ENCODE measurements at places on chromosomes 6 and 20.
A peak's percentile ranks its signal among the peaks of the same experiment; 100 is the strongest.

GRCh38 chr20:53611449-53611894, 17.8 kb upstream of the ZNF217 start:
- DNase-seq = peak; percentile 96

- no peak for DNase-seq
Observed at GRCh38 chr6:54481091-54481490, 172.8 kb downstream of the TINAG start.

- DNase-seq = no peak
Observed at GRCh38 chr6:91719414-91719813, 1132.5 kb upstream of the MAP3K7 start.

- DNase-seq = no peak
Observed at GRCh38 chr6:37799263-37799644, 20.3 kb upstream of the ZFAND3 start.

GRCh38 chr6:111447051-111447450, 36.0 kb downstream of the REV3L start:
- no peak for DNase-seq

DNA sequence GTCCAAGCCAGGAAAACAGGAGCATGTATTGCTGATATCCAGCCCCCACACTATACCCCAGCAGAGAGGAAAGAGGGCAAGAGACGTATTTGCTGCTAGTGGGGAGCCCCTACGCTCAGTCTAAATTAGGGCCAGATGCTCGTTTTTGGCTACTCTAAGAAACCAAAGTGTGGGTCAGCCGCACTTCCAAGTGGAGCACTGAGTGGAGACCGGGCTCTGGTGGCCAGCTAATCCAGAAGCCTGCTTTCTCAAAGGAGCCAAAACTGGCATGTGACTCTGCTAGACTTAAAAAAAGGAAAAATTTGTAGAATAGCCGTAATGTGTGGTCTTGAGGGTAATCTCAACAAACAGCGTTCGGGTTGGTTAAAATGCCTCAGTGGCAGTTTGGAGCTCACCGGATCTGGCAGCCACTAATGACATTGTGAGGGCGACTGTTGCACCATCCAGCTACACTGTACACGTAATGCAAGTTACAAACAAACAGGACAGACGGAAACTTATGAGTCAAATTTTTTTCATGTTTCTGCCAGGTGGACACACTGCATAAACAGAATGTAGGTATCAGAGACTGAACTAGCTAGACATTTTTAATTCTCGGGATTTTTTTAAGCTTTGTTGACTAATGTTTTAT, 230.9 kb downstream of the FOXC1 start:
- DNase-seq = no peak

- no peak for DNase-seq
Observed at GRCh38 chr20:45827030-45827652, at the start of gene TNNC2. TNNC2 (minus strand) TSS chr20:45827312; CDS start chr20:45827248, 64 bp downstream.

- DNase-seq = no peak
Observed at GRCh38 chr6:5112066-5112799, 27.1 kb downstream of the PPP1R3G start.

DNA sequence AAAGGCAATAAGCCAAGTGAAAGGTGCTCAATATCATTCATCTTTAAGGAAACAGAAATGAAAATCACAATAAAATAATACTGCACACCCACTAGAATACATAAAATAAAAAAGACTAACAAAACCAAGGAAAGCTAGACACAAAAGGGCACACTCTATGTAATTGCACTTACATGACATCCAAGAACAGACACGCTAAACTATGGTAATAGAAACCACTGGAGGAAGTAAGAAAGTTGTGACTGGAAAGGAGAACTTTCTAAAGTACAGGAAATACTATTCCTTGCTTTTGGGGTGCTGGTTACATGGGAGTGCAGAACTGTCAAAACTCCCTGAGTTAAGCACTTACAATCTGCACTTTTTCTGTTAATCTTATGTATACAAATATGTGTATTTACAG, 253.7 kb upstream of the RUNX2 start:
- DNase-seq = no peak

DNA sequence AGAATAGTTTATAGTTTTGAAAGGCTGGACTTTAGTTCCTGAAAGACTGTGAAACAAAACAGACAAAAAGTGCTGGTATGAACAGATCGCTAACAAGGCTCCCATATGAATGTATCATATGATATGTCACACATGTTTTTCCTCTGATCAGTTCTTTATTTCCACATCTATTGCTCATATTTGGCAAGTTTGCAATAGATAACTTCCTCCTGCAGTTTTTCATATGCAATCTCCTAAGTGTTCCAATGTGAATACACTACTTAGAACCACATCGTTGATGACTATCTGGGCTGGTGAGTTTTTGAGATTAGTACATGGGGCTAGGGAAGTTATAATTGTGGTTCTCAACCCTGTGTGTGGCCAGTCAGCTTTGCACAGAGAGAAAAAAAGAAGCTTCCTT, 23.1 kb downstream of the CRYBG1 start:
- DNase-seq = peak; percentile 21

- DNase-seq = no peak
Observed at GRCh38 chr6:134757911-134758361, 192.0 kb downstream of the ALDH8A1 start.

DNA sequence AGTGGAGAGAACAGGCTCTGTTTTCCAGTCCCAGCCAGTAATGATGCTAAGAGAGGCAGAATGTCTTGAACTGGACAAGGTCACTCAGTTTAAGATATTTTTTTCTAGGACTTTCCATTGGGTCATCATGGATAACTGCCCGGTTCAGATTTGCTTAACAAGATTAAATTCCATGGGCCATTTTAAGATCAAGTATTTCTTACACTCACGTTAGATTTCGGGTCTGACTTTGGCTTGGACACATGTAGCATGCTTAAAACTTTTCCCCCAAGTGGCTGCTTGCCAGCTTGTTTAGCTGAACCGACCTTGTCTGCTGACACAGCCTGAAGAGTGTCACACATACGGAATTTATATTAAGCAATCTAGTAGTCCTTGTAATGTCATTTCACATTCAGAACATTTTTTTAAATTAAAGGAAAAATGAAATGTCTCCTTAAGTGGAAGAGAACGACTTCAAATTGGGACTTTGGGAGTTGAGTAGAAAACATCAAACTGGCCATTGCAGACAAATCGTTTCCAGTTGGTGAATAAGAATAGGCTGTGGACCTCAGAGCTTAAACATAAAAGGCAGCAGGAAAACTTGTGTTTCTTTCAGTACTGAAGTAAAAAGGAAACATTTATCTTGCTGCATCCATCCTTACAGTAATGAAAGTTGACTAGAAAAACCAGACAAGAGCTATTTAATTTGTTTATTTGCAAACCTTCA, 29.0 kb downstream of the ARMC2 start:
- DNase-seq = peak; percentile 39

DNA sequence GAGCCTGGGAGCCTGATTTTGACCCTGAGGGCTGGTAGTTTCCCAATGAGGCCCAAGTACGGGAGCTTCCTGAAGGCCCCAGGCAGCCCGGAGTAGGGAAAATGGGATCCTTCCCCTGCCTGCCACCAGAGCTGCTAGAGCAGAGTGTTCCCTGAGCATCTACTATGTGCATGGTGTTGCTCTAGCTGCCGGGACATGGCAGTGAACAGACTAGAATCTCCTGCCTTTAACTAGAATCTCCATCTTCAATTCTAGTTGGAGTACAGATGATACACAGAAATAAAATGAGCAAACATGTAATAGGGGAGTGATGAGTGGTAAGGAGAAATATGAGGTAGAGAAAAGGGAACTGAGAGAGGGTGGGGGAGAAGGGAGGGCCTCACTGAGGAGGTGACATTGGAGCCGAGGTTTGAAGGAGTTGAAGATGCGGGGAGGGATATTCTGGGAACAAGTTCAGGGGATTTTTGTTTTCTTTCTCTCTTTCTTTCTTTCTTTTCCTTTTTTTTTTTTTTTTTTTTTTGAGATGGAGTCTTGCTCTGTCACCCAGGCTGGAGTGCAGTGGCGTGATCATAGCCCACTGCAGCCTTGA, 18.5 kb downstream of the VSTM2L start:
- no peak for DNase-seq

DNA sequence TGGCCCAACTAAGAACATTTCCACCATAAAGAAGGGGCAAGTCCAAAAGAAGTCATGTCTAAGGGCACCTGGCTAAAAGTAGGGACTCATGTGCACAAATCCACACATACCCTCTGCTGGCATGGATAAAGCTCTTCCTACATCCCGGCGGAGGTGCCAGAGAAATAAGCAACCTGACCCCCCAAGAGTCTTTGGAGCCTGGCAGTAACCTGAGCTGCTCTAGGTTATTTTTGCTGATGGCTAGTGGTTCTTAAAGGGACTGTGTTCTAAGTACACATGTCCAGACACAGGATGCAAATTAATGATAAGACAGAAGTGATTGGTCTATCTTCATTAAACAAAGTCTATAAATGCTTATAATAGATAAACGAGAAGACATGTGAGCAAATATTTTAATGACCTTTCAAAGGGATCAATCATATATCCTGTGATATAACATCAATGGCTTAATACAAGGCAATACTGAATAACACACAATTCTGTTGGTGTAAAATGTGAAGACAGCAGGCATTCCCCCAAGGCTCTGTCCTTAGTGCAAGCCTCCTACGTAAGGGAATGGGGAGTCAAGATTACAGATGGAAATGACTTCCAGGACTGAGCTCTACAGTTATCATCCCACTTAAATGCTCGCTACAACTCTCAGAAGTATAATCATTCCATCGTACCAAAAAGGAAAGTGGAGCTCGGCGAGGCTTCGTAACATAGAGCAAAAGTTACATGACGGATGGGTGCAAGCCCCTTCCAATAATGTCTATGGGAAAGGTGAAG, 52.5 kb downstream of the HIVEP2 start:
- DNase-seq = no peak

- DNase-seq = peak; percentile 32
Observed at GRCh38 chr20:19628570-19629134, 129.4 kb upstream of the RIN2 start.

DNA sequence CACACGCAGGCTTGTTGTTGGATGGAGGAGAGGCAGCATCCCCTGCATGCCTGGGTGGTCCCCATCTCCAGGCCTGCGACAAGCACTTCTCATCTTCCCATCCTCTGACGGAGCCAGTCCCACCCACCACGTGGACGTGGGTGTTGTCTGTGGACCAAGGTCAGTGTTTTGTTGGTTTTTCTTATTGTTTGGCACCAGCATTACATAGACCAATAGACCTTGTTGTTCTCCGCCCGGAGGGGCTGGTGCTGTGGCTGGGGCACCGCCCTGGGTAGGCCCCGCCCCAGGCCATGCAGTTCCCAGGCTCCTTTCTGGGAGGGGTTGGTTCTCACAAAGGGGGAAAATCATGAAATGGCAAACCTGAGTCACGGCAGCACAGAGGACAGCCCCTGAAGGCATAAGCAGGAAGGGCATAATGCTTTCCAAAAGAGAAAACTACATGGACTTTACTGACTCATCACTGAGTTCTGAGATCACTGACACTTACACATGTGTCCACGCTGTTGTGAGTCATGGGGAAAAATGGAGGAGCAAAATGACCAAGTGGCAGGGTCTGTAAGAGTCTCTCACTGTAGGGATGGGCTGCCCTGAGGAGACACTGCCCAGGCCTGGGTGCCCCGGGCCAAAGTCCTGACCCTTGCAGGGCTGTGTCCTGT, 90.8 kb downstream of the THBS2 start:
- peak; percentile 42 for DNase-seq

DNA sequence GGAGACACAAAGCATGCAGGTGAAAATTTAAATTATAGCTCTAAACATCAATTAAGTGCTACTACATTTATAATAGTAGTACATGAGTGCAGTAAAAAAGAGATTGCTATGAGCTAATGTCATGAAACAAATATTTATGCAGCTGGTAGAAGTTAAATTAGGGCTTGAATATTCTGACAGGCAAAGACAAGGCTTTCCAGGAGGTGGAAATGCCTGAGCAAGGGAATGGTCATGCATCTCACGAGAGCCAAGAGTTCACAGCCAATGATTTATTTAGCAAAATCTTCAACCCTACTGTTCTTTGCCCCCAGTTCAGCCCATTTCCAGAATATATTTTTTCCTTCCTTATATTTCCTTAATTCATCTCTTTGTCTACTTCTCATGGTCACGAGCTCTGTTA, 128.9 kb downstream of the HIVEP2 start:
- DNase-seq = no peak

GRCh38 chr6:51962354-51962753, 125.1 kb downstream of the PKHD1 start:
- no peak for DNase-seq

DNA sequence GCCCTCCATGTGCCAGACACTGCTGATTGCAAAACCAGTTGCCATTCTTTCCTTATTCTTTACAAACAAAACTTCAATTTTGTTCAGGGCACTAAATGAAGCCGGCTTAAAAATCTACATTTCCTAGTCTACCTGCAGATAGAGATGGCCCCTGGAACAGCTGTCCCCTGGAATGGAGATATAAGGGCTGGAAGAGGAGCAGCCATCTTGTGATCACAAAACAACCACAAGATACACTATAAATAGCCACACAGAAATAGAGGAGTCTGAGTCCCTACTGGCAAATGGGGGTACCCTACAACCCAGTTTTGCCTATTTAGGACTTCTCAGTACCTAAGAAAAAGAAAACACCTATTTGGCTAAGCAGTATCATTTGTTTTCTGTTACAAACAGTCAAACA, 115.9 kb upstream of the BEND6 start:
- no peak for DNase-seq

GRCh38 chr6:137452333-137452894, 41.8 kb downstream of the OLIG3 start:
- peak; percentile 8 for DNase-seq

DNA sequence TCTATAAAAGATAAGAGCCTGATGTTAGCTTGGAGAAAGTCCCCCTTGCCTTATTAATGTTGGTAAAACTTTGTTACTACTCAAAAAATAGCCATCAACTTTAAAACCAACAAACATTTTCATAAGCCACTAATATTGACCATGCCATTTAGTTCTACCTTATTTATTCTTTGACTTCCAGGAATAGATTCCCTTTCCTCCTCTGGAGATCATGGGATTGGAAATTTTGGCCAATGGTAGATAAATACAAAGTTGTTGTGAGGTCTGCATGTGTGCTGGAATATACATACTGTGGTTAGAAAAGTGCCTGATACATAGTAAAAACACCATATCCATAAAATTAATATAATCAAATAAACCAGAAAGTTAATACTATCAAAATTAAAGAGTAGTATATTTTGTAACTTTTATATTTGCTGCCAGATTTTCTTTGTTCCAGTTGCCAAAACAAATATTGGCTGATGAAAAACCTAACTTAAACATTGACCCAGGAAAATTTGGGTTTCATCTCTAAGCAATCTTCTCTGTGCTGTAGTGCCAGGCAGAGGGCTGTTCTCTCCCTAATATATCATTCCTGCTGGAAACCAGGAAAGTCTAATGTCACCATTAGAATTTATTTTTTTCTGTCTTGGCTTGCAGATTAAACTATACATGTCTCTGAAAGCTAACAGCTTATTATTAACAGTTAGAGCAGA, 169.1 kb downstream of the NKAIN2 start:
- no peak for DNase-seq

- peak; percentile 47 for DNase-seq
Observed at GRCh38 chr6:130965656-130966055, 97.4 kb downstream of the EPB41L2 start.

DNA sequence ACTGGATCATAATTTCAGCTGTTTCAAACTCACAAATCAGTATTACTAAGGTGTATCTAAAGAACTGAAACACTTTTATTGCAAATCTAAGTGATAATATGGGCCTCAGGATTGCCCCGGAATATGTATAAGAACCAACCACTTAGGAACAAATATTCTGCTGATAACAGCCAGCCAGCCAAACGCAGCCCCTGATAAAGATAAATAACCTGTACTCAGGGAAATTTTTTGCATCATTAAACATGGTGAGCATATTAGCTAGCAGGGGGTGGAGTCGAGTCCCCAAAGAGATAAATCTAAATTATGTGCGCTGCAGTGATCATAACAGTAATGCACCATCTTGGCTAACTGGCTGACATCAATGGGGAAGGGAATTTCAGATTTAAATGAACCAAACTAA, 410.2 kb upstream of the MAP3K7 start:
- no peak for DNase-seq

All from fibroblast of skin of left biceps (primary cell).